Choroid plexus epithelial cell (primary cell): ENCODE measurements at places on chromosomes 13 and 19.

DNA sequence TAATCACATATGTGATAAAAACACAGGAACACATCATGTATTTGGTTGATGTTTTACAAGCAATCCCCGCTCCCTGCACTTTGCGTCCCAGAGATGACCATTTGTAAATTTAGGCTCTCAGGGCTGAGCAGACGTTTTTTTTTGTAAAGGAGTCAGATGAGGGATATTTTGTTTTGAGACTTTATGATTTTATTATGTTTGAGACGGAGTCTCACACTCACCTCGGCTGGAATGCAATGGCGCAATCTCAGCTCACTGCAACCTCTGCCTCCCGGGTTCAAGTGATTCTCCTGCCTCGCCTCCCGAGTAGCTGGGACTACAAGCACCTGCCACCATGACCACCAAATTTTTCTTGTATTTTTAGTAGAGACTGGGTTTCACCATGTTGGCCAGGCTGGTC is 1.4 kb downstream of the TLE6 start:
- peak; percentile 30 for DNase-seq

DNA sequence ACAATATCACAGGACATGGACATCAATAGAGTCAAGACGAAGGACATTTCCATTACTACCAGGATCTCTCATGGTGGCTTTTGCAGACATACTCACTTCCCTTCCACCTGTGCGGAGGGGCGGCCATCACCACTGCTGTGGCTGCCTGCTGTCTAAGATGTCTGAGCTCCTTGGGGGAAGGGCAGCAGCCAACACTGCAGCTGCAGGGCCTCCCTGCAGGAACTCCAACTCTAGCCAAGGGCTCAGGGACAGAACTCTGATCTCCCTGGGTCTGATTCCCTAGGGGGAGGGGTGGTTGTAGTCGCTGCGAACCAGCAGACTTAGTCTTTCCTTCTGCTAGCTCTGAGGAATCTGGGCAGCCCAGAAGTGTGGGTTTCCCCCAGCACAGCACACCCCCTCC is 78.9 kb upstream of the ANKRD10 start:
- DNase-seq: no peak

DNA sequence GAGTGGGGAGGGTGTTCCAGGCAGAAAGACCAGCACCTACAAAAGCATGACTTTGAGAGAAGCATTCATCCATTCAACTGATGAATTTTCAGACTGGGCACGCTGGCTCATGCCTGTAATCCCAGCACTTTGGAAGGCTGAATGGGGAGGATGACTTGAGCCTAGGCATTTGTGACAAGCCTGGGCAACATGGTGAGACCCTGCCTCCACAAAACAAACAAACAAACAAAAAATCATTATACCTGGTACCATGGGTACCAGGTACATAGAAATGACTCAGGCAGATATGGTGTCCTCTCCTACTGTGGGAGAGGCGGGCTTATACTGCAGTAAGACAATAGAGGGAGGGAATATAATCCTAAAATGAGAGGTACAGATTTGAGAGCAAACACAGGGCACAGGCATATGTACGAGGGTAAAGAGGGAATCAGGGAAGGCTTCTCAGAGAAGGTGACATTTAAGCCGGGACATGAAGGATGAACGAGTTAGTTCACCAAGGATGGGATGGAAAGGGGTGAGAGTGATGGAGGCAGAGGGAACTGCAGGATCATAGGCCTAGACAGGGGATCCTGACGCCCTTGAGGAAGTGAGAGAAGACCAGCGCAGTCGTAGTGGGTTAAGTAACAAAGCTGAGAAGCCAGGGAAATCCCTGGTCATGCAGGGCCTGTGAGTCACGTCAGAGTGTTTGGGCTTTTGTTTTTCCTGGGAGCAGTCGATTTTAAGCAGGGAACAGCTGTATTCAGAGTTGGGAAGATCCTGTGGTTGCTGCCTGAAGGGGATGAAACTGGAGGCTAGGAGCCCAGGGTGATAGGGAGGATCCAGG is 2.9 kb downstream of the CYP2S1 start:
- DNase-seq: peak; percentile 44

- DNase-seq: no peak
These were observed 274.5 kb upstream of the NBEA start for GRCh38 chr13:34667286-34668218.

DNA sequence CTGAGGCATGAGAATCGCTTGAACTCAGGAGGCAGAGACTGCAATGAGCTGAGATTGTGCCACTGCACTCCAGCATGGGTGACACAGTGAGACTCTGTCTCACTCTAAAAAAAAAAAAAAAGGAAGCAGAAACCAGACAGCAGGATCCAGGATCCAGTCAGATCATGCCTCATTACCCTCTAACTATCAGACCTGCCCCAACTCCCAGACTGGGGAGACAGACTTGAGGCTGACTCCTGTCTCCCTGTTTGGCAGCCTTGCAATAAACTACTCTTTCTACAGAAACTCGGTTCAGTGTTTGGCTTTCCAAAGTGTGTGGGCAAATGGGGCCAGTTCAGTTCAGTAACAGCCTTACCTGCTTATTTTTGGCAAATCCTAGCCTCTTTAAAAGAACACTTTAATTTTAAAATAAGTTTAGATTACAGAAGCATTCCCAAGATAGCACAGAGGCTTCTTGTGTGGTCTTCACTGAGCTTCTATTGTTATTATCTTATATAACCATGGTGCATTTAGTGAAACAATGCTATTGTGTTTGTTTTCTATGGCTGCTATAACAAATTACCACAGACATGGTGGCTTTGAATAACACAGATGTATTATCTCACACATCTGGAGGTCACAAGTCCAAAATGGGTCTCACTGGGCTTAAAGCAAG is 18.5 kb downstream of the RASL11A start:
- no peak for DNase-seq

DNA sequence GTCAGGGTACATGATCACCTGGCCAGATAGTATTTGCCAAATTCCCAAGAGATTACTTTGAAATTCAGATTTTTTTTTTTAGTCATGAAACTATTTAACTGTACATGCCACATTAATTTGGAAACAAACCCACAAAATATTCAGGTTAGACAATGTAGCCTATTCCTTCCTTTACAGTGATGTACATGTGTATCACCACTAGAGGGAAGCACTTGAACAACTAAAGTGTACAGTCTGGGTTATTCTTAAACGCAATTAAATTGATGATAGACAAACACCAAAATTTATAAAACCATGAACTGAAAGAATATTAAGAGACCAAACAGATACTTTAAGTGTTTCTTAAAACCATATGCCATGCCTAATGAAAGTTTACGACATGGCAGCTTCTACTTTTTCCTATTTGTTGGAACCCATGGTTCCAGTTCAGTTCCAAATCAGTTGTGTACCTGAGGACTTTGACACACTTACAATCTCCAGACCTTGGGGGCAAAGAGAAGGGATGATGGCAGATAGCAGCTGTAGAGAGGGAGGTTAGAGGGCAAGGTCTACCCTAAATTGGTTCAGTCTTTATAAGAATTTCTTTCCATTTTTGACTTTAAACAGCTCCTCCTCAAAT is 52.8 kb downstream of the TNFSF13B start:
- DNase-seq: peak; percentile 72

DNA sequence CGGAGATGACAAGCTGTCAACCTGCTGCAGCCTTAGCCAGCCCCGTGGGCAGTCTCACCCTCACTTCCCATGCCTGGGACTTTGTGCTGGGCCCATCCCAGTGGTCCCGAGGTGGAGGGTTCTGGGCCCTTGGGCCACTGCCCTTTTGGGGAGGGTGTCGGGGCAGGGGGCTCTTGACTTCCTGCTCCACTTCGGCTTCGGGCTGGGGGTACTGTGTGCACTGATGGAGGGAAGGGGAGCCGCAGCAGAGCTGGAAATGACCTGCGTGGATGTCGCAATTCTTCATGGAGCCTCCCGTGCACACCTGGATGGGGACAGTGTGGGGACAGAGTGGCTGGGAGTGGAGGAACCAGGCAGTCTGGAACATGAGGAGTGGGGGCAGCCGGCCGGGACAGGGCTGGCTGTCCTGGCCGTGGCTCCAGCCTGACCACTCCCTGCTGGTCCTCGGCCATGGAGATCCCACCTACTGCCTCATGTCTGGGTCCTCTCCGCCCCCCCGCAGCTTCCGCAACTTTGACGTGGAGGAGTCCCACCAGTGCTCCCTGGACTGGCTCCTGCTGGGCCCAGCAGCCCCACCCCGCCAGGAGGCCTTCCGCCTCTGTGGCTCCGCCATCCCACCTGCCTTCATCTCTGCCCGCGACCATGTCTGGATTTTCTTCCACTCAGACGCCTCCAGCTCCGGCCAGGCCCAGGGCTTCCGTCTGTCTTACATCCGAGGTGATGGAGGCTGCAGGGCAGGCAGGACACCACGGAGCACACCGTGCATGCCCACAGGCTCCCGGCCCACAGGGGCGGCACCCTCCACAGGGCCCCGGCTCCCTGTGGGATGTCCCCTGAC is 10.2 kb downstream of the LRP3 start:
- no peak for DNase-seq

- no peak for DNase-seq
These were observed 8.2 kb downstream of the ZNF439 start for GRCh38 chr19:11856596-11857250.

DNA sequence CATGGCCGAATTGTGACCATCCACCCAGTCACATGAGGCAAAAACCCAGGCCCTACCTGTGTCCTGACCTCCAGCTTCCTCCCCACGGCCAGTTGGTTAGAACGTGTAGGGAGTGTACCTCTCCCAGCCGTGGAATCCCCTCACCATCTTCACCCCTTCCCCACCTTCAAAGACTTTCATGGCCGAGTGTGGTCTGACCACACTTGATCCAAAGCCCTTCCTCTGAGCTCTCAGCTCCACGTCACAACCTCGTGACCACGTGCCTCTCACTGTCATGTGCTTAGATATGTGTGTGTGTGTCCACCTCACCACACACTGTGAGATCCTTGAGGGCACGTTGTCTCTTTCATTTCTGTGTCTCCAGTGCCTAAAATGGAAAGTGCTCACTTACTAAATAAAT is 48.6 kb upstream of the UBE2L5 start:
- no peak for DNase-seq

GRCh38 chr19:1524287-1524971 is 552 bp downstream of the PLK5 start:
- no peak for DNase-seq

DNA sequence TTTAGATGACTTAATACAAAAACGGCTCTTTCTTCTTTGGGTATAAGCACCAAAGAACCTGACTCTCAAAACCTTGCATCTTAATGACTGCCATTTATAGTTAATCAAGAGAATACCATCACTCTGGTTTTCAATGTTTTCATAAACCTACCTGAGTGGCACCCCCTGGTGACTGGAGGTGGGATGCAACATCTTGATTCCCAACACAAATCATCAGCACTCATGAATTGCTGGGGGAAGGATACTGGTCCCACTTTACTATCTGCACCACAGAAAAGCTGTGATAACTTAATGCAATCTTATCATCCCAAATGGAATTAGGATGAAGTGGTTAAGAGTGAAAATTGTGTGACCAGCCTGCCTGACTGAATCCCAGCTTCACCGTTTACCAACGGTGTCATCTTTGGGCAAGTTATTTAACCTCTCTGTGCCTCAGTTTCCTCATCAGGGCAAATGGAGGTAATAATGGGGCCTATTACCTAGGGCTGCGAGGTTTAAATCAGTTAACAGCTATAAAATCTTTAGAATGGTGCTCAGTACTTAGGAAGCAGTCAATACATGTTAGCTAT is 366.4 kb downstream of the KLF12 start:
- DNase-seq: no peak
